Activated CD4-positive, alpha-beta T cell treated with anti-CD3 and anti-CD28 coated beads, Interleukin-2, amount 10 ng/mL, durations not matched to agents 24 days and 14 days (primary cell): ENCODE measurements at places on chromosomes 7 and 10.
A peak's percentile ranks its signal among the peaks of the same experiment; 100 is the strongest.

GRCh38 chr10:105605918-105606317, 964.8 kb downstream of the SORCS3 start:
- DNase-seq, result no peak

DNA sequence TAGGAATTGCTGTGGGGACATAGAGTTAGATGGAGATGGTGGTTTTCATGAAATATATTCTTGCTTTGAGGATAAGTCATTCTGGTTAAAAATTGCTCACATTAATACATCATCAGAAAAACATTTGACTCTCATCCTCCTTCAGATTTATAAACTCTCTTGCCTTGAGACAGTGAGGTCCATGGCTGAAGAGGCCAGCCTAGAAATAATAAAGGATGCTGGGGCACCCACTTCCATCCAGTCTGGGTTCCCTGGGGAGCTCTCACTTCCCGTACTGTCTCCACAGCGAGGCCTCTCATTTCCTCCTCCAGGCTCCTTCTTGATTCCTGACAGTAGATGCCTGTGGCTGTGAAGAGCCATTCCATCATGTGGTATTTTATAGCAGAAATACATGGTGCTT, 73.3 kb upstream of the PRKG1 start:
- no peak for DNase-seq

GRCh38 chr7:127474457-127474856, 81.9 kb upstream of the ZNF800 start:
- no peak for DNase-seq

- DNase-seq, result no peak
These were observed 97.7 kb upstream of the CELF2 start for GRCh38 chr10:10919976-10920375.

DNA sequence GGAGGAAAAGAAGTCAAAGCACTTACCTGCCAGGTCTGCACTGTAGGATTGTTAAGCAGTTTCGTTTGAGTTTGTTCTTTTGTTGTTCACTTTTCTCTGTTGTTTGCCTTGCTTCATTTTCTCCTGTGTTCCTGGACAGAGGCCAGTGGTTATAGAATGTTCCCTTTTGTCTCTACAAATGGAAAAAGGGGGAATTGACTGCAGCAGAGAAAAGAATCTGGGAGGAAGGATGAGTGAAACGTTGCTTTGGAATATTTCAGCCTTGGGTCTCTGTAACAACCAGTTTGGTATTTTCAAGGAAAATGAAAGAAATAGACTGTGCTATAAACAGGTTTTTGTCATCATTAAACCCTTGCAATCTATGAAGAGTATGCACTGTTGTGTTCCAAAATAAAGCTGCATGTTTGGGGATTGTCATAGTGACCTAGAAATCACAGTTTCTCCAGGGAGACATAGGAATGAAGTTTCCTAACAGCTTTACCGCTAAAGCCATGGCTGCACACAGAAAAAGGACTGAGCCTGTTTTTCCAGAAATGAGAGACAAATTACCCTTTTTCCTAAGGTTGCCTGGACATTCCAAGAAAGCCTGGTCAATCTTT, 60.8 kb upstream of the HABP2 start:
- DNase-seq, result no peak

DNA sequence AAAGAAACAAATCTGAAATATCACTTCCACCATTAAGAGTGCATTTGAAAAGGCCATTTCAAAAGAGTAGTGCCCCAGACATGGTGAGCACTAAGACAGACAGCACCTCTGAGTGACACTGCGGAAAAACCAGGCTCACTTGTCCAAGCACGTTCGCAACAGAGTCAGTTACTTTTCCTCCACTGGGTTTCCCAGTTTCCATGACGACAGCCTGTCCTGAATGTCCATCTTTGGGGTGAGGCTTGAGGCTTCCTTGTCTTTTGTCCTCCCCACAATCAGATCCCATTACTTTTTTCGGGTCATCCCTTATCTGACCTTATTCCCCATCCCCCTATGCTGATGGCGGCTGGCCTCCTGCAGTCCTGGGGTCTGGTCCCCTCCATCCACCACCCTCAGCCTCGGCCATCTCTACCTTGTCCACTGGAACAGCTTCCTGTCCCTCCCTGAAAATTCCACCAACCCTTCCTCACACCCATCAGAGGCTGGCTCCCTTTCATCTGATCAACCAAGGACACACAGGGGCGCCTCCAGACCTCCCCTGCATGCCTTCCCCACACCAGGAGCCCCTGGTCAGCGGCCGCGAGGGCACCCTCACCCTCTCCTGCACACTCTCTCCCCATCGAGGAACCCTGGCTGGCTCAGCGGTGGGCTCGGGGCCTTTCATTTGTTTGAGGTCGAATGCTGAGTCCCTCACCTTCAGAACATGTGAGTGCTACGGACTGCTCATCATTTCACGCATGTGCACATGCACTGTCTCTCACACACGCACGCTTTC, 363.6 kb downstream of the DNAJB6 start:
- DNase-seq, result no peak

- DNase-seq, result no peak
These were observed 337.5 kb downstream of the RPS24 start for GRCh38 chr10:78371136-78371535.

DNA sequence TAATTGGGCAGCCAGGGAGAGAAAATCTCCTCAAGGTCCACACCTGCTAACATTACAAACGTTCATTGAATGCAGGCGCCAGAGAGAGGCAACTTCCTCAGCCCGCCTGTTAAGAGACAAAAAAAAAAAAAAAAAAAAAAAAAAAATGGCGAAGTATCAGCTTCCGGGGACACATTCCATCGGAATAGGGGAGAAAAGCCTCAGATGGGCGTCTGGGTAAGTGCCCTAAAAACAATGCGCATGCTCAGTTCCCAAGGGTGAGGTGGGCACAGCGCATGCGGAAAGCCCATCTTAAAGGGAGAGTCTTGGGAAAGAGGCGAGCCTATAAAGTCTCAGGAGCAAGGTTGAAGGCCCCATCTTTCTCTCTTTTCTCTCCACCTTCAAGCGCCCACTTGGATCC, 1139.7 kb upstream of the CELF2 start:
- DNase-seq, result no peak

- no peak for DNase-seq
These were observed 606 bp upstream of the RABGEF1 start for GRCh38 chr7:66739953-66740301.

DNA sequence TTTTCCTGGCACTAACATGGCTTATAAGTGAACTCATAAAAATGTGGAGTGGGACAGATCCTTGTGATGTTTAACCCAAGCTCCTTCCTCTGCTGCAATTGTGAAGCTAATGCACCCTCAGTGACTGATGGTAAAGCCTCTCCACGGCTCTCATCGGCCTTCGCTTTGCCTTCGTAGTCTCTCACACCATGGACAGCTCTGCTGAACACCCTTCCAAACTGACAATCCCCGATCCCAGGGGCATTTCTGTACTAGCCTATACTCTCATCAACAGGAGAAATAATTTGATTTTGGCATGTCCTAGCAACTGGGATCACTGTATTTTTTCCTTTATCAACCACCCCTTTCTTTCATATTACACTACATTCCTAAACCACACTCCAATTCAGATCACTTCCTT, 6.1 kb downstream of the ZNF777 start:
- DNase-seq, result no peak

- DNase-seq, result peak; percentile 83
These were observed 8.9 kb upstream of the EXOC6 start for GRCh38 chr10:92839191-92840085.

DNA sequence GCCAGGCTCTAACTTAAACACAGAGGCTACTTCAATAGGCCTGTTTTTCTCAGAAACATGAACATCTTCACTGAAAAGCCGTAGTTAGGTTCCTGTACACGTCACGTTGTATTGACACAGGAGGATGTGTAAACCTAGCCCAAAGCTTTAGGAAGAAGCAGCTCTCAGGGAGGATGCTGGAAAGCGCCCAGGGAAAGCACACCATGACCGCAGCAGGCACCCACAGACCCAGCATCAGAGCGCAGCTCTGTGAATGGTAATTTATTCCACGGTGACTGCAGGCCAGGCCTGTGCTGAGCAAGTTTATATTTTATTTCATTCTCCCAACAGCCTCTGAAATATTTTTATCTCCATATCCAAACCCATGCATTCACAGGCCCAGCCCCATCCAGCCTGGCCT, 51.1 kb downstream of the ASB13 start:
- no peak for DNase-seq

GRCh38 chr10:51358227-51358626, 283.9 kb downstream of the PRKG1 start:
- no peak for DNase-seq

GRCh38 chr10:113751181-113751732, at the start of gene PLEKHS1:
PLEKHS1 (plus strand) TSS chr10:113751682; CDS start chr10:113755278, 3,596 bp downstream.
- DNase-seq, result no peak

DNA sequence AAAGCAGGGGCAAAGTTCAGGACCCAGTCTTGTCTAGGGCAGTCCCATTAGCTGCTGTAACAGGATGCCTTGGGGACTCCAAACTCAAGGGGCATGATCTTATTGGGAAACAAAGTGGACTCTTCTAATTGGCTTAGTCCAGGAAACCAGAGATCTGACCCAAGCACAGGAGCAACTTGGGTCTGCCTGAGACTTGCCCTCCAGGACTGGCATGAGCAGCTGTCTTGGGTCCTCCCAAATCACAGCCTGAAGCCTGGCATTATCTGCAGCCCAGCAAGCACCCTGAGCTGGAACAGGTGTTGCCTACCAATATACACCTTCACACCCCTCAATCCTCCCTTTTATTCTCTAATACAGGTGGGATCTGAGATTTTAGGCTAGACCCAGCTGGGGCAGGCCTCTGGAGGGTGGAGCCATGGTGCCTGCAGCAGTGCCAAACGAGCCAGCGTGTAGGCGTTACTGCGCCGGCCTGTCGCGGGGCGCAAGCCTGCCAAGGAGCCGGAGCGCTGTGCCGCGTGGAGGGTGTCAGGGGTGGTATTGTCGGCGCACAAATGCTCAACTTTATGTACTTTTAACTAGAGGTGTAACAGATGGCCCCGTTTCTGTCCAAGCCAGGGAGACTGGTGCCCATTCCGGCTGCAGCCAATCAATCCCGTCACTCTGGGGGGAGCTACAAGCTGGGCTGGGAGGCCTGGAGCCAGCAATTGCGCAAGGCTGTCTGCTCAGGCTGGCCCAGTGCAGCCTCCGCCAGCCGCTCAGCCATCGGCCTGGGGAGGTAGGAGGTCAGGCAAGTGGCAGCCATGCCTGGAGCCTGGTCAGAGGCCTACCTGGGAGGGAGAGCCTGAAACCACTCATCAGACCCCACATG, 12.8 kb upstream of the LBX1 start:
- DNase-seq, result no peak

DNA sequence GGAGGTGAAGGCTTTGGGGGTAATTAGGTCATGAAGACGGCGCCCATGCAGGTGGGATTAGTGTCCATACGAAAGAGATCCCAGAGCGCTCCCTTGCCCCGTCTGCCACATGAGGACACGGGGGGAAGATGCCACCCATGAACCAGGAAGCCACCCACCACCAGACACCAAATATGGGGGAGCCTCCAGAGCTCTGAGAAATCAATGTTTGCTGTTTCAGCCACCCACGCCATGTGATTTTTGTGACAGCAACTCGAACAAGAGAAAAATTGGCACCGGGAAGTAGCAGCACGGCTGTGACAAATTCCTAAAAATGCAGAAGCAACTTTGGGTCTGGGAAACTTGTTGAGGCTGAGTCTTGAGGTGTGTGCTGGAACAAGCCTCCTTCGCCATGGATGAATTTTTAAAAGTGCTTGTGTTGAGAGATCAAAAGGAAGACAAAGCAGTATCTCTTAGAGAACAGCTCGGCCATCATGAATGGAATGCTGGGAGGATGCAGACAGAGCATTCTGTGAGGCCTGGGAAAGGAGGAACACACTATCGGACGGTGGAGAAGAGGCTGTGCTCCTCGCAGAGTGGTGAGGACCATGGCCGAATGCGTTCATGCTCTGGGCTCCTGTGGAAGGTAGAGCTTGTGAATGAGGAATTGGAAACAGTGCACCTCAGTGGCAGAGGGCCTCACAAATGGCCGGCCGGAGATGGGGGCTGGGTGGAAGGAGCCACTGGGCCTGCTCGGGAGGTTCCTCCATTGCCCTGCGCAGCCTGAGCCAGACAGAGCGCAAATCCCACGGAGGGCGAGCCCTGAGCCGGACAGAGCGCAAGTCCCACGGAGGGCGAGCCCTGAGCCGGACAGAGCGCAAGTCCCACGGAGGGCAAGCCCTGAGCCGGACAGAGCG, 277.5 kb downstream of the PTPRN2 start:
- DNase-seq, result no peak

DNA sequence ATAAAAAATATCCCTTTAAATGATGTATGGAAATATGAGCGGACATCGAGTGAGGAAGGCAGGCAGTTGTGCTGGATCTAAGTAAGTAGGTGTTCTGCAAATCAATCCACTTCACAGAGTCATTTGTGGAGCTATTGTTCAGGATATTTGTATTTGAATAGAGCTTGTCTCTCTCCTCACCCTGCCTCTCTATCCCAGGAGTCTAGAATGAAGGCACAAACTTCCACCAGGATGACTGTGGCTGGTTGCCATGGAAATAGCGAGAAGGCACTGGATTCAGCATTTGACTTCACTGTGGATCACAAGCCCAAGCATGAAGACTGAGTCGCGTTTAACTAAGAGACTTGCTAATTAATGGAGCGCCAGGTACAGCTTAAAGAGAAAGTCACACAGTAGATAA, 53.2 kb downstream of the NPY start:
- no peak for DNase-seq

DNA sequence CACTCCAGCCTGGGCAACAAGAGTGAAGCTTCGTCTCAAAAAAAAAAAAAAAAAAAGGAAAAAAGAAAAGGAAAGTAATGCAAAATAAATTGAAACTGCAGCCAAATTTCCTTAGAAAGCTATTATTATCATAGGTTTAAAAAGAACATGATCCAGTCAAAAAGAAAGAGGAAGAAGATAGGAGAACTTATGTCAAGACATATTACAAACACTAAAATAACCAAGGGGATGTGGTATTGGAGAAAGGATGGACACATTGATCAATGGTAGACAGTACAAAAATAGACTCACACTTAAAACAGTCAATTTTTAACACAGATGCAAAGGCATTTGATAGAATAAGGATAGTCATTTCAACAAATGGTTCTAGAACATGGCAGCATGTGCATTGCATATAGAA, 27.3 kb upstream of the PFKP start:
- DNase-seq, result no peak

- peak; percentile 33 for DNase-seq
These were observed 265.1 kb upstream of the KLF6 start for GRCh38 chr10:4050061-4050460.

GRCh38 chr7:153698046-153698445, 354.2 kb upstream of the DPP6 start:
- no peak for DNase-seq

GRCh38 chr10:93678805-93679587, 23.4 kb downstream of the FRA10AC1 start:
- DNase-seq, result no peak

GRCh38 chr10:100567249-100567648, 31.5 kb downstream of the HIF1AN start:
- no peak for DNase-seq

GRCh38 chr10:118960157-118961090, 69.1 kb upstream of the NANOS1 start:
- no peak for DNase-seq

GRCh38 chr10:78893217-78893616, 175.5 kb upstream of the ZMIZ1 start:
- DNase-seq, result no peak
